ENCODE measurements at places on chromosomes 3 and 15.

- DNase-seq: no peak
These were observed 700.6 kb upstream of the CFAP20DC start for GRCh38 chr3:59750391-59750790.

DNA sequence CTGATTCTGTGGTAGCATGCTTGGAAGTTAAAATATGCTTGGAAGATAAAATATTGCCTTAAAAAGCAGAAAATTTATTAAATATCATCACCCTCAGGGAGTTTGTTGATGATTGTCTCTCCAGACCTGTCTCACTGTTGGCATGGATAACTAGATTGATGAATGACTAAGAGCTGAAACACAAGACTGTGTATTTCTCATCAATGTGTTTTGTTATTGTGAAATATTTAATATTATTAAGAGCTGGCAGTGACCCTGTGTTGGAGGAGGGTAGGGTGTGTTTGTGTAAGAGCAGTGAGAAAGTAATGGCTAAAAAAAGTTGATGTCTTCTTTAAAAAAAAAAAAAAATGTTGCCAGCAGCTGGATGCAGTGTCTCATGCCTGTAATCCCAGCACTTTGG is 82.2 kb downstream of the ITPR1 start:
- DNase-seq: no peak

- no peak for DNase-seq
These were observed 308.6 kb downstream of the CLSTN2 start for GRCh38 chr3:140243575-140243974.

- no peak for DNase-seq
These were observed 1021.0 kb upstream of the SEMA6D start for GRCh38 chr15:46696281-46696680.

DNA sequence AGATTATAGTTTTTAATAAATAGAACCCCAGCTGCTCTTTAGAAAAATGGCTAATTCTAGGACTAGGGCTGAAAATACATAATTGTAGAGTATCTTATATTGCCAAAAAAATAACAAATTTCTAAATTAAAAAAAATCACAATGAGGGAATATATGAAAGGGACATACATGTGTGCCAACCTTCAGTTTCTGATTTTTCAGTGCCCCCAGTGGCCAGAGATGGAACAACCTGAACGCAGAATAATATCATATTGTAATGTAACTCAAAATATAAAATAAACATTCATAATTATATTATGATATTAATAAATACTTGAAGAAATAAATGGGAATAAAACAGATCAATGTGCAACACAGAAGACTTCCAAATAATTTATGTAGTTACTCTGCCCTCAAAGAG is 460.5 kb downstream of the ZNF385D start:
- DNase-seq: no peak

DNA sequence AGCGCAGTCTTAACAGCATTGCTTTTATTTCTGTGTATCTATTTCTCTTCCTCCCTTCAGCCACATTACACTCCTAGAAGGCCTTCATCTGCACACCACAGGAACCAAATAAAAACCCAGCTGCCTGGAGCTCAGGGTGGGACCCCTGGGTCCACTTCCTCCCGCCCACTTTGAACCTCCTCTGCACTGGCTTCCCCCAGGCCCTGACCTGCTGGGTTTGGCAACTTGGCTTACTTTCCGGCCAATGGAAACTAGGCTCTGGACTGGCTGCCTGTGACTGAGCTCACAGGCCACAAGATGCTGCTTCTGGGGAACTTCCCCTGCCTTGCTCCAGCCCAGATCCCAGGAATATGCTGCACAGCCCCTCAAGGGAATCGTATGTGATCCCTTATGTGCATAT is 89.8 kb downstream of the SEMA5B start:
- DNase-seq: no peak

DNA sequence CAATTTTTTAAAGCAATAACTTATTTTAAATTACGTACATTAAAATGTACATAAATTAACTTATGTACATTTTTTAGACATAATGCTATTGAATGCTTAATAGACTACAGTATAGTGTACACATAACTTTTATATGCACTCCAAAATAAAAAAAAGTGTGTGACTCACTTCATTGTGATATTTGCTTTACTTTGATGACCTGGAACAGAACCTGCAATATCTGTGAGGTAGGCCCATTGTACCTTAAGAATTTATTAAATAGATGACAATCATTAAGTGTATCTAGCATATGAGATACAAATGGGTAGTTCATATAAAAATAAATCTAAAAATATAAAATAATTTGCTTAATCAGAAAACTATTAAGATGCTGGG is 276.7 kb downstream of the NFKBIZ start:
- no peak for DNase-seq

DNA sequence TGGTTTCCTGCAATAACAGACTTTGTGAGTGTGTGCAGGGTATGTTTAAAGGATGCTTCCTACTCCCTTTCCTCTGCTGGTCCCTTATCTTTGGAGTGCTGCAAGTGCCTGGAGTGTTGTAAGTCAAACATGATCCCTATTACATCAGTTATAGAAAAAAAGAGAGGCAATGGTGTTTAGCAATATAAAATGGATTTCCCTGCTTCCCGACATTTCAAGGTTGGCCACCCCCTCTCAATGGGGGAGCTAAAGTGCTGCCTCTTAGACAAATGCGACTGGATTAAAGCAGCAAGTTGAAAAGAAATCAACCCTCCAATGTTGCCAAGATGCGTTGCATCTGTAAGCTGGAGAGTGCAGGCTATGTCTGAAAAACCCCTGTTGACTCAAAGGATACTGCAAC is 203.1 kb upstream of the WNT5A start:
- no peak for DNase-seq

- no peak for DNase-seq
These were observed 667 bp downstream of the UMPS start for GRCh38 chr3:124730941-124731297.

GRCh38 chr3:72738752-72739530 is 109.3 kb downstream of the SHQ1 start:
- peak; percentile 29 for DNase-seq

GRCh38 chr3:17500618-17501017 is 241.8 kb downstream of the TBC1D5 start:
- DNase-seq: no peak

DNA sequence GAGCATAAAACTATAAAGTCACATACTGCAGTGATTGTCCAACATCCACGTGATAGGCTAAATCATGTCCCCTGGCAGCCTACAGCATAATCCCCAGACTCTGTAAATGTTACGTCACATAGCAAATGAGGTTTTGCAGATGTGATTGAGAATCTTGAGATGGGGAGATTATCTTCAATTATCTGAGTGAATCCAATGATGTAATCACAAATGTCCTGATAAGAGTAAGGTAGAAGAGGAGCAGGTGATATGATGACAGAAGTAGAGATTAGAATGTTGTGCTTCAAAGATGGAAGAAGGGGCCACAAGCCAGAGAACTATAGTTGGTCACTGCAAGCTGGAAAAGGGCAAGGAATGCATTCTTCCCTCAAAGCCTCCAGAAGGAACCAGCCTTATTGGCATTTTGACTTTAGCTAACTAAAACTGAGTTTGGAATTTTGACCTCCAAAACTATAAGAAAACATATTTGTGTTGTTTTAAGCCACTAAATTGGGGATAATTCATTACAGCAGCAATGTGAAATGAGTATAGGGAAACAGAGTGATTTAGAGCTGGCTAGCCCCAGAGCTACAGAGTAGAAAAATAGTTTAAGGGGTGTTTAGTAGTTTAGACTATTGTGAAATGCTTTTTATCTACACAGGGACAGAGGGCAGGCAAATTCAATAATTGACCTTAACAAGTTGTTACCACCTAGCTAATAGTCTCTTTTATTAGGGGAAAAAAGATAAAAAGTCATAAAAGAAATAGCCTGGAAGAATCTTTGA is 15.2 kb downstream of the SLC2A2 start:
- no peak for DNase-seq

DNA sequence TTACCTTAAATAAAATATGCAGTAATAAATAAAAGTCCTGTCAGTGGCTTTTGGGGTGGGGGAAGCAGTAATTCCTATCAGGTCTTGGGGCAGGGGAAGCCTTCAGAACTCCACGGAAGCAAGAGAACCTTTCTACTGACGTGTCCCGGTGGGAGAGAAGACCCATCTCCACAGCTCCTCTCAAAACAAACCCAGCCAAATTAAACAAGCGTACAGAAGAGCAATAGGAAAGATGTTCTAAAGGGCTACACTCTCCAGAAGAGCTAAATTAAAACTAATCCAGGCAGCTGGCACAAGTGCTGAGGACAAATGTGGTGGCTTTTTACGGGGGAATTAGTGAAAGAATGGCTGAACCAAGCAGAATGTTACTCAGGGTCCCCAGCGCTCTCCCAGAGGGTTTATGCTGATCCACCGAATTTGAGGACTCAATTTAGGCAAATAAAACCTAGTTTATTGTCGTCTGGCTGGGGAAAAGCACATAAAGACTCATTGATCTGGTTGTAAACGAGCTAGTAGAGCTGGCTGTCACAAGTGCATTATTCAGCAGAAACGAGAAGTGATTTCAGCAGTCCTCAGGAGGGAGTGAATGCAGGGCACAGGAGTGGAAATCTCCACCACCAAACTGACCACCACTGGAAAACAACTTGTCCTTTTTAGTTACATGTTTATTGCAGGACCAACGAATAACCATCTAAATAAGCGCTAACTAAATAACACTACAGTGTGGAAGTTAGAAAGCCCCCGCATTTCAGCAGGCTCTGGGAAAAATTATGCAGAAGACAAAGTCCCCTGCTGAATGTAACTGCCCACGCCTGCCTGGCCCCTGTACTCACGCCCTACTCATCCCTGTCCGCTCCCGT is 13.5 kb downstream of the BFSP2 start:
- DNase-seq: peak; percentile 67

DNA sequence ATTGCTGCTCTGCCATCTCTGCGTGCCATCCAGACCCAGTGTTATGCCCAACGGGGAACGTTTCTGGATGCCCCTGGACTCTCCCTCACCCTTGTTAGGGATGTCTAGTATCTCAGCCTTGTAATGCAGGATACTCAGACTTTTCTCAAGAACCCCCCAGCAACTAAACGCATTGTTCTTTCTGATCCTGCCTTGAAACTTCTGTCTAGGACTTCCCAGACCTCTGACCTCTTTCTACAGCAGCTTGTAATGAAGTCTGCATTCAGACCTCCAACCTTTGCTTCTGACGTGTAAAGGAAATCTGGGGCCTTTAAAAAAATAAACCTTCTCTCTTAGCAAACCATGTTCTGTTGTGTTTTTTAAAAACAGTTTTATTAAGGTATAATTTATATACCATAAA is 139.5 kb downstream of the KCNAB1 start:
- DNase-seq: peak; percentile 53

DNA sequence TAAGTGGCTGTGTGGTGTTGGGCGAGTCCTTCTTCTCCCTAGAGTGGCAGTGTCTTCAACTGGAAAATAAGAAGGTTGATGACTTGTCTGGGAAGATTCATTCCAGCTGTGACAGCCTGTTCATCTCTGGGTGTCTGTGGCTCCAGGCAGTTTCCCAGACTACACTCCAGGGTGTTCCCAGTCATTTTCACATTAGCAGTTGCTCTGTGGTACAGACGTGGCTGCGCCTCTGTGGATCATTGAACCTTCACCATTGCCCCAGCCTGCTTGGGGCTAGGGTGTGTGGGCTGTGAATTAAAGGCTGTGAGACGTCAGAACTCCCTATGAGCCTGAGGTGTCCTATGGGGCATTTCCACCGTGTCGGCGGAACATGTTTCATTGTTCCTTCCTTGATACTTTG is 239.6 kb upstream of the NR2E3 start:
- DNase-seq: no peak
